ENCODE measurements at places on chromosomes 11 and 22.

- H3K36me3 ChIP-seq: no peaks in the 10 kb centered on the region
- H3K27me3 ChIP-seq: no peaks in the 10 kb centered on the region
- DNase-seq: no peak
- no peaks in the 10 kb centered on the region for H3K4me1 ChIP-seq
These were observed 69.7 kb upstream of the BMAL1 start for GRCh38 chr11:13207665-13208594.

DNA sequence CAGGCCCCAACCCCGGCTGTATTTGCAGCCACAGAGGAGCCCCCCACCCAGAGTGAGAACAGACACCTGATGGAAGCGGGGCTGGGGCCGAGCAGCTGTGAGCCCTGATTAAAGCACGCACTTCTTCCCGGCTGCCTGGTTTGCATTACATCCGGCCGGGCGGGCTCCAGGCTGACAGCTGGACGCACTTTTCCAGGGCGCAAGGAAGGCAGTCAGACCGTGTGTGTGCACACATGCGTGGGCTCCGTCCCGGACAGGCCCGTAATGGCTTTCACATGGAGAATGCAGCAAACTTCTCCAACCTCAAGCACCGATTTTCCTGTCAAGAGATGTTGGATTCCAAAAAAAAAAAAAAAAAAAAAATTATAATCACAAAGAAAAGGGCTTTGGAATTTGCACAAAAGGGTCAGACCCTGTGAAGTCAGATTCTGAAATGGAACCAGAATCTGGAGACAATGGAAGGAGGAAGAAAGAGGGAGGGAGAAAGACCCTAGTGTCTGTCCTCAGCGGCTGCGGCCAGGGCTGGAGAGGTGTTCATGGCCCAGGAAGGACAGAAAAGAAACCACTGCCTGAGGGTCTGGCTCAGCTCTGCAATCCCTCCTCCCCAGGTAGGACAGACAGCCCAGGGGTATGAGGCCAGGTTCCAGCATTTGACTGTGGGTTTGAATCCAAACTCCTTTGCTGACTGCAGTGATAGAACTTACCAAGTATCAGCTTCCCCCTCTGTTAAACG is 365.5 kb downstream of the MN1 start:
- no peaks in the 10 kb centered on the region for H3K36me3 ChIP-seq
- no peak overlapping the region for H3K27ac ChIP-seq
- H3K4me1 ChIP-seq: no peaks in the 10 kb centered on the region
- no peaks in the 10 kb centered on the region for H3K27me3 ChIP-seq
- H3K4me3 ChIP-seq: no peak overlapping the region

GRCh38 chr22:41927813-41928212 is 1.2 kb upstream of the TNFRSF13C start:
- H3K4me3 ChIP-seq: no peak overlapping the region
- no peaks in the 10 kb centered on the region for H3K36me3 ChIP-seq
- no peaks in the 10 kb centered on the region for H3K27me3 ChIP-seq
- no peak for DNase-seq
- H3K27ac ChIP-seq: no peak overlapping the region

DNA sequence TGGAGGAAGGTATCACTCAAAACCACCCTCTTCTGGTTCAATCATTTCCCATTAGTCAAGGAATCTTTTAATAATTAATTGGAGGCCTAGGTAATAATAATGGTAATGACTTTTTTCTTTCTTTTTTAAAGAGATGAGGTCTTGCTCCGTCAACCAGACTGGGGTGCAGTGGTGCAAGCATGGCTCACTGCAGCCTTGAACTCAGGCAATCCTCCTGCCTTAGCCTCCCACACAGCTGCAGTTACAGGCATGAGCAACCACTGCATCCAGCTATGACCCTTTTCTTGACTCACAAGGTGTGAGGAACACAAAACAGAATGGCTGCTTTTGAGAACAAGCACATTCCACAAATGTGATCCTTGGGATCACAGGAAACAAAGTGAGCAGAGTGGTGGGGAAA is 3.6 kb downstream of the POLDIP3 start:
- H3K27ac ChIP-seq: no peak overlapping the region
- no peaks in the 10 kb centered on the region for H3K36me3 ChIP-seq
- peaks cover 5% of the 10 kb centered on the region for H3K27me3 ChIP-seq
- no peak for DNase-seq
- H3K4me1 ChIP-seq: no peaks in the 10 kb centered on the region

GRCh38 chr11:111456859-111457730 is 55.1 kb downstream of the BTG4 start:
- no peaks in the 10 kb centered on the region for H3K27me3 ChIP-seq
- H3K27ac ChIP-seq: no peak overlapping the region
- no peak for DNase-seq
- H3K36me3 ChIP-seq: no peaks in the 10 kb centered on the region

DNA sequence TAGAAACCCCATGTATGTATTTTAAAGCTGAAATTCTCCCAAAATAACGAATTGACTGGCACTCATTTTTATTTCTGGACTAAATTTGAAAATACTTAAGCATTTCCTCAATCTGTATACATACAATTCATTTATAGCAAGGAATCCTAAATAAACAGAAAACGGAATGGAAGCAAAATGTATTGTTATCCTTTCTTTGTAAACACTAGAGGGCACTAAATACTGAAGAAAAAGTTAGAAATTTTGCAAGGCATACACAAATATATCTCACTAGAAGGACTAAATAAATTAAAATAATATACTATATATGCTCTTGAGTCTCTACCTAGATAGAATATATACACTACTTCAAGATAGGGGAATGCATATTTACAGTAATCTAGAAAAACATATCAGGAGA is 23.1 kb upstream of the ANO5 start:
- H3K4me1 ChIP-seq: no peaks in the 10 kb centered on the region
- no peaks in the 10 kb centered on the region for H3K27me3 ChIP-seq
- no peaks in the 10 kb centered on the region for H3K36me3 ChIP-seq
- DNase-seq: no peak
- no peak overlapping the region for H3K27ac ChIP-seq

DNA sequence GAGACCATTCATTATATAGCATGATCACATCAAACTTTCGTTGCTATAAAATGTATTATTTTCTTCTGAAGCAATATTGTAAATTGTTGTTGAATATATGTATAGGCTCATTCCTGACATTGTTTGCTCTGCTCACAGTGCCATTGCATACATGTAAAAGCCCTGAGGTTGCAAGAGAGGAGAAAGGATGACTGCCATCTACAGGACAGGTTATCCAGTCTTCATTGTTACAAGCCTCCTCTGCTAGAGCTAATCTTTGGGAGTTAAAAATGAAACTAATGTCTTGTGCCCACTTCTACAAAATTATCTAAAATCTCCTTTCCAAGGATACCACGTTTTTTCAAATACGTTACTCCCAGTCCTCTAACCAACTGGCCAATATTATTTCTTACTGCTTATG is 16.4 kb upstream of the OR5AL1 start:
- no peaks in the 10 kb centered on the region for H3K4me1 ChIP-seq
- H3K27me3 ChIP-seq: no peaks in the 10 kb centered on the region
- H3K27ac ChIP-seq: no peak overlapping the region
- DNase-seq: no peak

- H3K4me3 ChIP-seq: no peak overlapping the region
- no peaks in the 10 kb centered on the region for H3K36me3 ChIP-seq
- no peak for DNase-seq
- peaks cover 2% of the 10 kb centered on the region for H3K27me3 ChIP-seq
- peaks cover 2% of the 10 kb centered on the region for H3K4me1 ChIP-seq
- H3K27ac ChIP-seq: no peak overlapping the region
These were observed 11.7 kb upstream of the GLYATL1 start for GRCh38 chr11:58927393-58928106.

DNA sequence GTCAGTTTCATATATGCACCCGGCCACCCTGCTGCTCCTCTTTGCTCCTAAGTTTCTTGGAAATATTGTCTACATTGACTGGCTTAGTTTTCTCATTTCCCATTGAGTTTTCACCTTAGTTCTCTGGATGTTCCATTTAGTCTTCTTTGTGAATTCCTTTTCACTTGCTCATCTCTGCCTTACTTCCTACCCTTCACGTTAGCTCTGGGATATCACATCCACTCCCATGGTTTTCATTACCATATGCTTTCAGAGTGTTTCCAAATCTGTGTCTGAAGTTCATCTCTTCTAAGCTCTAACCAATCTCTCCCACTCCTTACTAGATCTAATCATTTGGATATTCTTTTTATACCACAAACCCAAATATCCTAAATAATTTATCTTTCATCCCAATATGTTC is 226.4 kb downstream of the FAM76B start:
- H3K27me3 ChIP-seq: no peaks in the 10 kb centered on the region
- peaks cover 12% of the 10 kb centered on the region for H3K4me1 ChIP-seq

DNA sequence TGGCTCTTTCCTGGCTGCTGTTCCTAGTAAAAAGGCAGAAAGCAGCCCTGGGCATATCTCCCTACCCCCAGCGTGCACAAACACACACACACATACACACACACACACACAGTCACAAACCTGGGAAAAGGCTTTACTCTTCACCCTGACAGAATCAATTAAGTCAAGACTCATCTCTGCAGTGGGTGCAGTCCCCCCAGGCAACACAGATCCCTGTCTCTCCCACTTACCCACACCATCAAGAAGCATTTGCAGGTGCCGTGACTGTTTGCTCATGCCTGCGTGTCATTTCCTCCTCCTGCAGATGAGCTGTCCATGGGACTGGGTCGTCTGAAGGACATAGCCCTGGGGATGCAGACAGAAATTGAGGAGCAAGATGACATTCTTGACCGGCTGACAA is 28.6 kb downstream of the SNAP29 start:
- no peak overlapping the region for H3K27ac ChIP-seq
- H3K4me3 ChIP-seq: no peak overlapping the region
- DNase-seq: no peak

GRCh38 chr11:9462172-9462799 is 1.5 kb downstream of the ZNF143 start:
- H3K4me1 ChIP-seq: no peaks in the 10 kb centered on the region
- H3K27ac ChIP-seq: peak overlapping the region; percentile 83
- DNase-seq: no peak
- H3K36me3 ChIP-seq: no peaks in the 10 kb centered on the region
- no peaks in the 10 kb centered on the region for H3K27me3 ChIP-seq

DNA sequence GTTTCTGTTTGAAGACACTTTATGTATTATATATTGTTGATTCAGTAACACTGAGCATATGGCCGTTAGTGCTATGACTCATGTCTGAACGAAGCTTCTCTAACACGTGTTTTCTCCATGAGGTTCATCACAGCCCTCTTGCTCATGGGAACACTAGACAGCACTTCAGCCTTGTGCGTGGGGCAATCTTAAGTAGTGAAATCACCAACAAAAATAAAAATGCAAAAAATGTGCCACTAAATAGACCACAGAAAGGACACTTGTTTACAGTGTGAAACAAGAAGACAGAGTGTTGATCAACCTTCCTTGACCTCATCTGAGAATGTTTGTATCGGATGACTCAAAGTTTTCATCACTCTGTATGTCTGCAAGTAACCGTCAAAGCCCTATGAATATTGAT is 94.5 kb downstream of the FDX1 start:
- no peak overlapping the region for H3K27ac ChIP-seq
- H3K4me1 ChIP-seq: no peaks in the 10 kb centered on the region
- no peak overlapping the region for H3K4me3 ChIP-seq
- no peaks in the 10 kb centered on the region for H3K36me3 ChIP-seq
- no peaks in the 10 kb centered on the region for H3K27me3 ChIP-seq

GRCh38 chr11:30587269-30587812 is 1.2 kb upstream of the MPPED2 start:
- no peaks in the 10 kb centered on the region for H3K36me3 ChIP-seq
- no peak for DNase-seq
- H3K4me3 ChIP-seq: peak overlapping the region; percentile 94
- no peaks in the 10 kb centered on the region for H3K27me3 ChIP-seq
- H3K27ac ChIP-seq: peak overlapping the region; percentile 67

DNA sequence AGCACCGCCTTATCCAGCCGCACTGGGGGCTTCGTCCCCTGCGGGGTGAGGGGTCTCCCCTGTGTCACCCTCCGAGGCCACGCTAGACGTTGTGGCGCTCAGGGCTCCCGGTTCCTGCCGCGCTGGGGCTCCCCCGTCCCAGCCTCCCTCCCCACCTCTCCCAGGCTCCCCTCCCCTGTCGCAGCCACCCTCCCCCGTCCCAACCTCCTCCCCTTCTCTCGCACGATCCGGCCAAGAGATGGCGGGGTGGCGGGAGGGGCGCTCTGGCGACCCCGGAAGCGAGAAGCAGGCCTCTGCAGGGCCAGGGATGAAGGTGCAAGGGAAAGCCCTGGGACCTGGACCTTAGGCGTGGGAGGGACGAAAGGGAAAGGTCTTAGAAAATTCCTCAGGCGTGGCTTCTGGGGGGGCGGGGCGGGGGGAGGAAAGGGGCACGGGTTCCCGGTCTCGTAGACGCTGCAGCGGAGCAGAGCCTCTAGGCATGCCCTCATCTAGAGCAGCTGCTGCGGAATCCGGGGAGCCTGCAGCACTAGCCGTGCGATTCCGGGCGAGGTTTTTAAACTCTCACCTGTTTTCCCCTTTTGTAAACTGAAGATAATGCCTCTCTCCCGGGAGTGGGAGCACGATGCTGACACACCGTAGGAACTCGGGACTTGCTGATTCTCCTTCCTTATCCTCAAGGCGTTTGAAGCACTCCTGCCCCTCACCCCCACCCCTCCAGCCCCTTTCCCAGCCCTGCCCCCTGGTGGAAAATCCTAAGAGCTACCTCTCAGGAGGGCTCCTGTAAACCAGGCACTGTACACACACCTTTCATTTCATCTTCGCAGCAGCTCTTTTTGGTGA is 14.4 kb downstream of the KCNJ5 start:
- H3K27me3 ChIP-seq: no peaks in the 10 kb centered on the region
- H3K36me3 ChIP-seq: no peaks in the 10 kb centered on the region
- peak overlapping the region; percentile 56 for H3K4me3 ChIP-seq
- no peaks in the 10 kb centered on the region for H3K4me1 ChIP-seq
- no peak for DNase-seq

GRCh38 chr22:35987487-35987886 is 41.1 kb downstream of the RBFOX2 start:
- H3K4me3 ChIP-seq: no peak overlapping the region
- no peak overlapping the region for H3K27ac ChIP-seq
- no peak for DNase-seq
- peaks cover 4% of the 10 kb centered on the region for H3K4me1 ChIP-seq
- H3K36me3 ChIP-seq: no peaks in the 10 kb centered on the region
- no peaks in the 10 kb centered on the region for H3K27me3 ChIP-seq

DNA sequence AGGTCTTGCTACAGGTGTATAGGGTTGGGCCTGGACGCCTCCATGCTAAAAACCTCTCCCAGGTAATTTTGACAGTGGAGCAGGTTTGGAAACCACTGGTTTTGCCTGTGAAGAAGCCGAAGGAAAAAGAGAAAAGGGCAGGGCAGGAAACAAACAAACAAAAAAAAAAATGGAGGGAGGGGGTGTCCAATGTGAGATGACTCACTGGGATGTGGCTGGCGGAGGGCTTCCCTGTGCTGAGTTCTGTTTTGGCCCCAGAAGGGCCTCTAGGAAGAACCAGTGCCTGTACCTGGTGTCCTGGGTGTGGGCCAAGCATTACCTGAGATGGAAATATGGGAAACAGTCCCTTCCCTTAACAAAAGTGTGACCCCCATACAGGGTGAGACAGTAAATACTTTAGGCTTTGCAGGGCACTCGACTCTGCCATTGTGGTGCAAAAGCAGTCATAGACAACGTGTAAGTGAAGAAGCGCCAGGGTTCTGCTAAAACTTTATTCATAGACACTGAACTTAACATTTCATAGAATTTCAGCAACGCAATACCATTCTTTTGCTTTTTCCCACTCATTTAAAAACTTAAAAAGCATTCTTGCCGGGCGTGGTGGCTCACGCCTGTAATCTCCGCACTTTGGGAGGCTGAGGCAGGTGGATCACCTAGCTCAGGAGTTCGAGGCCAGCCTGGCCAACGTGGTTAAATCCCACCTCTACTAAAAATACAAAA is 9.5 kb upstream of the DGKZ start:
- no peak for DNase-seq
- H3K4me3 ChIP-seq: no peak overlapping the region
- no peaks in the 10 kb centered on the region for H3K27me3 ChIP-seq
- H3K36me3 ChIP-seq: no peaks in the 10 kb centered on the region
- H3K27ac ChIP-seq: no peak overlapping the region
- H3K4me1 ChIP-seq: no peaks in the 10 kb centered on the region
